ENCODE measurements at places on chromosomes 5 and 9.

- DNase-seq = no peak
Measured at GRCh38 chr5:57532513-57533497, 50.2 kb upstream of the ACTBL2 start.

DNA sequence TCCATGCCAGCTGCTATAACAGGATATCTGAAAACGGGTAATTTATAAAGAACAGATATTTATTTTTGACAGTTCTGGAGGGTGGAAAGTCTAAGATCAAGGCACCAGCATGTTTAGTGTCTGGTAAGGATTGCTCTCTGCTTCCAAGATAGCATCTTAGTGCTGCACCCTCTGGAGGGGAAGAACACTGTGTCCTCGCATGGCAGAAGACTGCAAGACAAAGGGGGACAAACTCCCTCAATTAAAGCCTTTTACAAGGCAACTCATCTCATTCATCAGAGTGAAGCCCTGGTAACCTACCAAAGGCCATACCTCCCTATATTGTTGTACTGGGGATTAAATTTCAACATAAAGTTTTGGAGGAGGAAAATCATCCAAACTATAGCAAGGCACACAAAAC is 298.9 kb upstream of the EDIL3 start:
- no peak for DNase-seq

DNA sequence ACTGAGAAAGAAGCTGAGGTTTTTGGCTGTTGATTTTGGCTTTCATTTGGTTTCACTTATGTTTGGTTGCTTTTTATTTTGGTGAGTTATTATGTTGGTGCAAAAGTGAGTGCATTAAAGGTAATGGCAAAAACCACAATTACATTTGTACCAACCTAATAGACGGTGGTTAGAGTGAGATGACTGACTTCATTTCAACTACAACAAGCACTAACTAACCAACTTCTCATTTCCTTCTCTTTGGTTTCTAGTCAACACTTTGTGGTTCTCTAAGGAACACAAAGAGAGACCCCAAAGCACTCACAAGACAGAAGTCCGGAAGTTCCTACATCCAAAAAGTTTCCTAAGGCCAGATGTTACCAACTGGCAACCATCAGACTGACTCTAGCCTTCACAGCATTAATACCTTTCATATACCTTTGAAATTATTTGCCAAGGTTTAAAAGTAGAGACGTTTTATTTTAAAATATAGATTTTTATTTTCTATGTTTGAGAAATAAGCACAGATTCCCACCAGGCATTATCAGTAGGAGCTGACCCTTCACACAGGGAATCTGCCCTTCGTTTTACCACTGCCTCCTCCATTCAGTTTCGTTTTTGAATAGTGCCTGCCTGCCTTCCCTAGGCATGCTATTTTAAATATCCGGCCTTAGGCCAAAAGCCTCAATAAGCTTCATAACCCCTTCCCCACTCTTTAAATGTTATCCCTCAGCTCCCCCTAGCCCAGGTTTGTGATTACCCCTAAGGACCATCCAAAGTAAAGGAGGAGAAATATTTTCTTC is 301.1 kb upstream of the PTGER4 start:
- no peak for DNase-seq

- DNase-seq = no peak
Measured at GRCh38 chr5:167967494-167968177, 323.8 kb upstream of the WWC1 start.

GRCh38 chr9:133763272-133764183 is 25.4 kb upstream of the SARDH start:
- DNase-seq = peak; percentile 59

DNA sequence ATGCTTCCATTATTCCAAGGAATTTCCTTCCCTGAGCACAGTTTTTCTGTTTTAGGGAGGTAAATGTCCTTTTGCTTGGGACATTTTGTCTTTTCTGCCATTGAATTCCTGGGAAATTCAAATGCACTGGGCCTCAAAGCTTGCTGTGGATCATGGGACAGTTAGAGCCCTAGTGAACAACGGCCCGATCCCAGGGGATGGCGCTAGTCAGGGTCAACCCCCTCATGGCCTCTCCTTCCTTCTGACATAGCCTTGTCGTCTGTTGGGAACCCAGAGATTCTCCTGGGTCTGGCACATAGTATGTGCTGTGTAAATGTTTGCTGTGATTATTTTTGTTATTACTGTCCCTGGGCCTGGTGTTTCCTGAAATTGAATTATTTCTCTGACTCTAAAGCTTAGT is 30.7 kb upstream of the COL15A1 start:
- DNase-seq = no peak

- DNase-seq = peak; percentile 93
Measured at GRCh38 chr9:132769906-132770769, 99.9 kb downstream of the GTF3C4 start.

DNA sequence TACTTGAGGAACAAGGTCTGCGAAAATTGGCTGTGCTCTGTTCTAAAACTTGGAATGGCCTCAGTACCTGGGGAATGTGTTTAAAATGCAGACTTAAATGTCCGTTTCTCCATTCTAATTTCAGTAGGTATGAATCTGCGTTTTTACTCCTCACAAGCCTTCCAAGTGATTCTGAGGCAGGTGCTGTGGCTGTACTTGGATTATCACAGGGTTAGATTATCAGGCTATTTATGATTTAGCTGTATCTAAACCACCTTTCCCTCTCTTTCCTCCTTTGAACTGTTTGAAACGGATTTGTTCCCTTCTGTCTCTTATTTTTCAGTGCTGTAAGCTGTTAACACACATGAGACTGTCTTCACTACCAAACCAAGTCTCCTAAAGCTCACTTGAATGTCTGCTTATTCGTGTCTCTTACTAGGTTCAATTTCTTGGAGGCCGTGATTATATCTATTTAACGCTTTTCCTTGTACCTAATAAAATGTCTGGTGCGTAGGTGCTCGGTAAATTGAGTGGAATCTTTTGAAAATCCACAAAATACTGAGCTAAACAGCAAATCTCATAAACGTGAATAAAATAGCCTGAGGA is 714 bp upstream of the CETN3 start:
- no peak for DNase-seq

- no peak for DNase-seq
Measured at GRCh38 chr5:145936401-145937131, at the start of gene SH3RF2. Gene SH3RF2, plus strand, starts transcription at chr5:145936578. Its CDS starts 1,351 bp downstream, at chr5:145937929.

GRCh38 chr5:67805666-67806348 is 409.7 kb upstream of the PIK3R1 start:
- DNase-seq = no peak

DNA sequence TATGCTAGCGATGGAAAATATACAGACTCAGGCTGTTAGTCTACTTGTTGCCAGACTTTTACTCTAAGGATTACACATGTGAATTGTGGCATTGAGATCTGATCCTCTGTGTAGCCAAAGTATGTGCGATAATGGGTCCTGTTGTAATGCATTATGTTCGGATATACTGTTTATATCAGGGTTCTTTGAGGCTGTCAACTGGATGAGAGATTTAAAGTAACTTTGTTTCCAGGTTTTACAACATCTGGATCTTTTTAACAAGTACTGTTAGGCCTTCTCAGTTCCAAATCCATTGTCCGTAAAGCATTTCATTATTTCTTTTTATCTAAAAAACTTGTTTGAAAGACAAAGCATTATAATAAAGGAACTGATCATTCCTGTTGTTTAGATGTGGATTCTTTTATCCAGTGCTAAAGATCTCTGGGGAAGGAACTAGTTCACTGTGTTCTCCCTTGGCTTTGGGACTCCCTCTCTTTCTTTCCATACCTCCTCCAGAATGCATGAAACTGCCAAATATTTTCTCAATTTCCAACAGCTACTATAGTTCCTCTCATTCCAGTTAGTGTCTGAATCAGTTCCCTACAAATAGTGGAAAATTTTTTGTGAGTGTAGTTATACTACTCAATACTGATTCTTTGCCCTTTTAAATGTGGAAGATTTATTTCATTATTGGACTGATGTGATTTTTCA is 68.8 kb downstream of the HACD4 start:
- no peak for DNase-seq

DNA sequence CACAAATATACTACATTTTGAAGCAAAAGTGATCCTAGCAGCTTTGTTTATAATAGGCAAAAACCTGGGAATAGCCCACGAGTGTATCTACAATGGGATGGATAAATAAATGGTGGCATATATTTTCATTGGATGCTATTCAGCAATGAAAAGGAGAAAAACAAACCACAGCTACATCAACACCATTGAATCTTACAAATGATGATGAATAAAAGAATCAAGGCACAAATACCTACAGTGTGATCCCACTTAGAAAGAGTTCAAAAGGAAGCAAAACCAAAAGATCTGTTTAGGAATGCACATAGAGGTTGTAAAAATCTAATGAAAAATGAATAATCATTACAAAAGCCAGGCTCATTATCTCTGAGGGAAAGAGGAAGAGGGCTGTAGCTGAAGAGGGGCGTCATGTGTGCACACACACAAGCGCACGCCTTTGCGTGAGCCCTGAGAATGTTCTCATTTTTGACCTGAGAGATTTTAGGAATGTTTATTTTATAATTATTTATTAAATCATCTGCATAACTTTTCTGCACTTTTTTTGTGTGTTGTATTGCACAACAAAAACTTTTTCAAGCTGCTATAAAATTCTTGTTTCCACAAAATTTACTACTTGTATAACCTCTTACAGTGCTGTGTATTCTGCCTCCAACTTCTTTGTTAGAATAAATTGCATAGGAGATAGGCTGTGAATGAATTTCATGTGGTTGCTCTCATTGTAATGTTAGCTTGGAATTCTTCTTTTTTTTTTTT is 5.9 kb upstream of the RHOBTB3 start:
- no peak for DNase-seq

DNA sequence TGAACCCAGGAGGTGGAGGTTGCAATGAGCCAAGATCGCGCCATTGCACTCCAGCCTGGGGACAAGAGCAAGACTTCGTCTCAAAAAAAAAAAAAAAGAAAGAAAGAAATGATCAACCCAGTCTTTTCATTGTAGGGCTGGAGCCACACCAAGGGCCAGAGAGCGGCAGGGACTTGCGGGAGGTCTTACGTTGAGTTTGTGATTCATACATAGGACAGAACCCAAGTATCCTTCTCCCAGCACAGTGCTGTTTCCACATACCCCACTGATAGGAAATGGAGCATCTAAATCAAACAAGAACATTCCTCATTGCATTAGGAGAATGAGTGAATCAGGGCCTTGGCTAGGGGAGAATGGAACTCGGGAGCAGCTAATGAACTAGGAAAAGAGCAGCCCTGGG is 3.5 kb upstream of the TNIP1 start:
- peak; percentile 14 for DNase-seq

- no peak for DNase-seq
Measured at GRCh38 chr9:86082870-86083269, 16.5 kb downstream of the GOLM1 start.

DNA sequence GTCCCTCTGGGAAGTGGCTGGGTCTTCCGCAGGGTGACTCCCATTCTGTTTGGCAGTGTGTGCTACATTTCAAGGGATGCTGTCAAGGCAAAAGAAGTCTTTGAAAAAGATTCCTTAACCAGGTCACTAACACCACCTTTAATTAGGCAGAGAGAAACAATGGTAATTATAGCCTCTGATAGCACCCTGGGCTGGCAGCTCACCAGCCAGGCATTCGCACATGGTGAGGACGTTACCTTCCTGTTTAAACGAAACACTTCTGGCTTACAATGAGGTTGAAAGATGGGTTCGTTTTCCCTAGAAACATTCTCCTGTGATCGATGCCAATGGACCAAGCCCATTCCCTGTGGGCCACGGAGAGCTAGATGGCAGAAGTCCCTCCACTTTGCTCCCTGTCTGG is 230.1 kb upstream of the PANK3 start:
- DNase-seq = no peak

- DNase-seq = no peak
Measured at GRCh38 chr5:81537905-81538547, 144.1 kb upstream of the ACOT12 start.

GRCh38 chr5:179615203-179615602 is 8.3 kb downstream of the HNRNPH1 start:
- DNase-seq = no peak

DNA sequence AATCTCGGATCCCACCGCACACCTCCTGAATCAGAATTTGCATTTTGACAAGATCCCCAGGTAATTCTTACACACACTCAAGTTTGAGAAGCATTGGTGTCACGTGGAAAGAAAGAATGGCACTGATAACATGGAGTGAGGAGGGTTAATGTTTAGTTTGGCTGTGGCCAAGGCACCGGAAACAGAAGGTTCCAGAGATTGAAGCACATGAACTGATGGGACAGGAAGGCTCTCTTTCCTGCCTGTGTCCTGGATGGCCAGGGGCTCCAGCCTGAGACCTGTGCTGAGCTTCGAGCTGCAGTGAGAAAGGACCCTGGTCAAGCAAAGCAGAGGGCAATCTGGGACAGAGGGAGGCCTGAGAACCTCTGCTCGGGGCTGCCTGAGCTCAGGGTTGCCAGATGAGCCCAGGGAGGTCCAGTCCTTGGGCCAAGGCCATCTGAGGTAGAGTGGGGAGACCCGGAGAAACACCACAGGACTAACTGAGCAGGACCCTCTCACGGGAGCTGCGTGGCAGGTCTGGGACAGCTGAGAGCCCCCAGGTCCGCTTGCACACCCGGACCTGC is 27.3 kb downstream of the AFAP1L1 start:
- no peak for DNase-seq

GRCh38 chr9:104896131-104896530 is 31.8 kb downstream of the ABCA1 start:
- no peak for DNase-seq

- peak; percentile 99 for DNase-seq
Measured at GRCh38 chr9:129885670-129886106, 50.4 kb downstream of the USP20 start.

- no peak for DNase-seq
Measured at GRCh38 chr9:28970241-28970654, 1397.0 kb upstream of the C9orf72 start.

DNA sequence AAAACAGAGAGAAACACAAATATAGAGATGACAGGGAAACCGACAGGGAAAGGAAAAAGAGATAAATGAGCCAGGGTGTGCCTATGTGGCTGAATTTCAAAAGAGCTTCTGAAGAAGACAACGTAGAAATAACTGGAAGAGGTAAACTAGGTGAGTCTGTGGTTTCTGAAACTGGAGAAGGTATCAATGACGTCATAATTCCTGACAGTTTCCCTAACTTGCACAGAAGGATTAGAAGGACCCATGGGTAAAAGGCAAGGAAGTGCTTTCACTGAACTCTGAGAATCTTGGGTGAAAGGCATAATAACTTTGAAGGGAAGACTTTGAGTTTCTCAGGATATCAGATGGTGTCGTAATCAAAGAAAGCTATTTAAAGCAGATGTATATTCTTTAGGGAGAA is 790.8 kb upstream of the NUDT12 start:
- DNase-seq = no peak

- DNase-seq = no peak
Measured at GRCh38 chr5:158814521-158814920, 285.2 kb downstream of the EBF1 start.

Data from spleen (tissue), 13 donors.